AG10803 (cell line): ENCODE measurements at places on chromosomes 5 and 9.

GRCh38 chr5:11792621-11793020, 111.6 kb downstream of the CTNND2 start:
- no peak for DNase-seq

DNA sequence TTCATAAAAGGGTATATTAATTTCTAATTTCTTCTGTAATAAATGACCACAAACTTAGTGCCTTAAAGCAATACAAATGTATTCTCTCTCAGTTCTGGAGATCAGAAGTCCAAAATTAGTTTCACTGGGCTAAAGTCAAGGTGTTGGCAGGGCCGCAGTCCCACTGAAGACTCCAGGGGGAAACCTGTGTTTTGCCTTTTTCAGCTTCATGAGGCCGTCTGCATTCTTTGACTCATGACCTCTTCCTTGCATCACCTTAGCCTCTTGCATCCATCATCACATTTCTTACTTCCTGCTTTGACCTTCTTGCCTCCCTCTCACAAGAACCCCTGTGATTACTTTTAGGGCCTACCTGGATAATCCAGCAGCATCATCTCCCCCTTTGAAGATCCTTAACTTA, 42.0 kb upstream of the ALDH1B1 start:
- DNase-seq: no peak

GRCh38 chr5:7793895-7794294, 57.0 kb downstream of the CFAP90 start:
- no peak for DNase-seq

- no peak for DNase-seq
Measured at GRCh38 chr9:33786681-33787080, 8.7 kb upstream of the PRSS3 start.

- peak; percentile 13 for DNase-seq
Measured at GRCh38 chr9:133914442-133915342, 77.4 kb downstream of the VAV2 start.
